ENCODE measurements at places on chromosomes 5 and 9.

GRCh38 chr5:100898504-100899346 lies 4.4 kb downstream of the ST8SIA4 start:
- no peak for DNase-seq

GRCh38 chr5:2515180-2515764 lies 236.2 kb downstream of the IRX2 start:
- DNase-seq, result no peak

- no peak for DNase-seq
Measured at GRCh38 chr5:143649937-143650621, 161.9 kb upstream of the HMHB1 start.

- DNase-seq, result no peak
Measured at GRCh38 chr9:124285490-124285889, 27.7 kb downstream of the NEK6 start.
